Stimulated activated CD4-positive, alpha-beta T cell treated with anti-CD3 and anti-CD28 coated beads, Interleukin-4, amount 100 ng/mL, for 48 hours (primary cell): ENCODE measurements at places on chromosomes 16 and 17.

- no peak for DNase-seq
Measured at GRCh38 chr17:67863624-67864247, 38.4 kb downstream of the BPTF start.

- DNase-seq = no peak
Measured at GRCh38 chr17:63295839-63296590, 150.1 kb downstream of the CYB561 start.

DNA sequence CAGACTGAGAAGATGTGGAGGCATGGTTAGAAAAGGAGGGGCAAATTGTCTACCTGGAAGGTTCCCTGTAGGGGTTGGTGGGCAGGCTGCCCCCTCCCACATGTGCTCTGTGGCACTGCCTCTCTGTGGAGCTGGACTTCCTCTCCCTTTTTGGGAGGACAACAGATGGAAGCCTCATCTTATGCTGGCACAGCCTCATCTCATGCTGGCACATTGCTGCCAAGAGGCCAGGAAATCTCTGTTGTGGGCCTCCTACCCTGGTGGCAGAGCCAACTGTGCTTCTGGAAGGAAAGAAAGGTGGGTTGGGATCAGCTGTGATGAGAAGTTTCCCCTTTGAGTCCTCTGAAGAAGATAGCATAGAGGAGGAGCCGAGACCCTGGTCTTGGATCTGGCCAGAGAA lies 19.7 kb upstream of the BRD7 start:
- DNase-seq = no peak

GRCh38 chr16:55444754-55445485 lies 34.1 kb upstream of the MMP2 start:
- DNase-seq = no peak

GRCh38 chr16:67537270-67537635 lies 8.6 kb downstream of the RIPOR1 start:
- DNase-seq = peak; percentile 37

DNA sequence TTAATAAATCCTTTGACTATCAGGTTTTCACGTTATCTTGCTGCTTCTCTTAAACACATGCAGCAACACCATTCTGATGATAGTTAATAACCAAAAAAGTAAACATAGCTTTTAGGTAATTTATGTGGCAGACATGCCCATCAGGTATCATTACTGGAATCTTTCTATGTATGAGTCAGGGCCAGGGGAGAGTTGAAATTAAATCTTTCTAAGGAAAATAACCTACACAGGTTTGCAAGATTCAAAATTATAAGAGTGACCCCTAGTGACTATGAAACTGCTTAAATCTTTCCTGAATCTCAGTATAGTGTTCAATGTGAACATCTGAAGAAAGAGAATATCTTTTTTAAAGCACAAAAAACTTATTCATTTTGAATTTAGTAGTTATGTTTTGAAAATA lies 666.6 kb downstream of the CDH11 start:
- DNase-seq = no peak

DNA sequence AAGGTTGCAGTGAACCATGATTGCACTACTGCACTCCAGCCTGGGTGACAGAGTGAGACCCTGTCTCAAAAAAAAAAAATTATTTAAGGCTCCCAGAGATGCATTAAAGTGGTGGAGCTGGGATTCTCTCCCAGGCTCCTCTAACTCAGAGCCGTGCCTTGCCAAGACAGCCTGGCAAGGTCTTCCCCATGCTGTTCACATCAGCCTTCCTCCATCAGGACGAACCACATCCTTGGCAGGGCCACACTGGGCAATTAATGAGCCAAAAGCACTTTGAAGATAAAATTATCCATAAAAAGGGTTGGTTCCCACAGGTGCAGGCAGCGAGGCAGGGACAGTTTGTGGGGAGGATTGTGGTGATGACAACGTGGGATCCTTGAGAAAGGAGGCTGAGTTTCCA lies 19.8 kb upstream of the BBS2 start:
- DNase-seq = no peak

DNA sequence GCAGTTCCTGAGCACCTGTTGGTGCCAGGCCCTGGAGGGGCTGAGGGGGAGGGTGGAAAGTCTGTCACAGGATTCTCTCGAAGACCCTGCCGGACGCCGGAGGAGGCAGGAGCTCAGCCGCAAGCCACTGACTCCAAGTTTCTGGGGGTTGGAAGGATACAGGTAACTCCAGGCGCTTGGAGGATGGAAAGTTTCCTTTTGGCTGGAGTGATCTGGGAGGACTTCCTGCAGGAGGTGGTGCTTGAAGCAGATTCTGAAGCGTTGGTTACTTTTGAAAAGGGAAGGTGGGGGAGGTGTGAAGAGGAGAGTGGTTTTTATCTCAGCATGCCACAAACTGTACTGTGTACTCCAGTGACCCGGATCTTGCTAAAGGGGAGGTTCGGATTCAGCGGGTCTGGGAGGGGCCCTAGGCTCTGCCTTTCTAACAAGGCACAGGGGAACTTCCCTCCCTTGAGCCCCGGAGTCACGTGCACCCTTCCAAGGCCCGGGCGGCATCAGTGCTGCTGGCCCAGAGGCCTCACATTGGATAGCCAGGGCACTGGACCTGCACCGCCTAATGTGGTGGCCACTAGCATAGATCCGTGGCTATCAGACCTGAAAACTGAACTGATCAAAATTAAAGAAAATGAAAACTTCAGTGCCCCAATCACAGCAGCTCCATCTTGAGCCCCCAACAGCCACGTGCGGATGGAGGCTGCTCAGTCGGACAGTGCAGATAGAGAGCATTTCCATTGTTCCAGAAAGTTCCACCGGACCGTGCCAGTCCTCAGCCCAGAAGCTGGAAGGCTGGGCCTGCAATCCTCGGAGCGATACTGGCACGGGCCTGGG lies 42.2 kb upstream of the GSE1 start:
- no peak for DNase-seq

GRCh38 chr16:54493594-54493993 lies 207.0 kb upstream of the IRX3 start:
- no peak for DNase-seq

DNA sequence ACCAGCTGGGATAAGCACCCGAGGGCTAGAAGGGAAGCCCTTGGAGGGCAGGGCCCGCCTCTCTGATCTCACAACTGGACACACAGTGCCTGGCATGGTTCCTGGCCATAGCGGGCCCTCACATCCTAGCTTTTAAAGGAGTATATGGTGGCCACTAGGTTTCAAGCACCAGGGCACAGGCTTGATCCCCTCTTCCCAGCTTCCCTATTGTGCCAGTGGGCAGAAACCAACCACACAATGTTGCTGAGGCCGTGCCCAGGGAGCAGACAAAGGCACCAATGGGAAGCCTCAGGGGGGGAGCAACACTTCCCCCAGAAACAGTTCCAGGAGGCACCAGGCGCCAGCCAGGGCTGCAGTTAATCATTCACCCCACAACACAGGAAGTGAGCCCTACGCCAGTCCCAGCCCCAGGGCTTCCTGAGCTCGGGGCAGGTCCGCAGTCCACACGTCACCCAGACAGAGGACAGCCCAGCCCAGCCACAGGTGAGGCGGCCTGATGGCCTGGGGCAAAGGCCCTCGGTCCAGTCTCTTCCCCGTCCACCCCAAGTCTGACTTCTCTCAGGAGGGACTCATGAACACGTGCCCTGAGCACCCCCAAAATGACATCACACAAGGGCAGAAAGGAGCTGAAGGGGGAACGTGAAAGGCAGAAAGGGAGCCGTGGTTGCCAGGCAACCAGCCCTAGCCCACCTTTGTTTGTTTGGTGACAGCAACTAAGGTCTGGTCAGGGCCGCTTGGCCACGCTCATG lies 12.8 kb downstream of the SMIM5 start:
- DNase-seq = no peak

DNA sequence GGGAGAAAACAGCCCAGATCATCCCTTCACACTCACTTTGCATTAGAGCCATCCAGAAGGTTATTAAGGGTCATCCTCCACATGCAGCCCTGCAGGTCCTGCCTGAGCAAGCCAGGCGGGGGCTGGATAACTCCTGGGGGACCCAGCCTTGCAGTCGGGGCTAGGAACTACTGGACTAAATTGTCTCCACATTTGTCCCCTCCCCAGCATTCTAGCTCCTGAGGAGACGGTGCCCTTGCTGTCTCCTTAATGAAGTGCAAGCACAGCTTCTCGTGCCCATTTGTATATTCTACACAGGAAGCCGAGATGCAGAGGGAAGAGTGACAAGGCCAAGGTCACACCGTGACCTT lies 185.2 kb downstream of the C16orf95 start:
- DNase-seq = no peak

- DNase-seq = no peak
Measured at GRCh38 chr17:1709971-1710806, at the start of gene TLCD2. TLCD2 (minus strand) TSS chr17:1710377; CDS start chr17:1710242, 135 bp downstream.

- DNase-seq = no peak
Measured at GRCh38 chr16:28010671-28011070, 52.8 kb downstream of the GSG1L start.

GRCh38 chr17:61966191-61966590 lies 38.4 kb upstream of the INTS2 start:
- no peak for DNase-seq

- peak; percentile 33 for DNase-seq
Measured at GRCh38 chr16:89319886-89320781, 102.6 kb downstream of the ZNF778 start.

- no peak for DNase-seq
Measured at GRCh38 chr16:85400305-85401205, 212.6 kb upstream of the GSE1 start.

DNA sequence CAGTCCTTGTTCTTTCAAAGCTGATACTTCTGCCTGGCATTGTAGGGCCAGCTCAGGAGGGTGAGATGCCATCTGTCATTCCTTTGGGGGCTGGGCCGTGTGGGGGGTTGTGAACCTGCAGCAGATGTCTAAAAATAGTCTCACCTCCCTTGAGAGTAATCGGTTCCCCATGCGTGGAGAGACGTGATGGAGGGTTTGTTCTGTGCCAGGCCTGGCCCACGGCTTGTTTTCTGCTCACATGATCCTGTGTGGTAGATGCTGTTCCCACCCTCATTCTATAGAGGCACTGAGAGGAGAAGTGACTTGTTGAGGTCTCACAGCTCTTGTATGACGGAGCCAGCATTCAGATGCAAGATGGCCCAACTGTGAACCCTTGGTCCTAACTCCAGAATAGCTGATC lies 4.6 kb downstream of the IRF8 start:
- no peak for DNase-seq

- DNase-seq = no peak
Measured at GRCh38 chr17:15886804-15887203, 58.1 kb upstream of the ADORA2B start.

- DNase-seq = no peak
Measured at GRCh38 chr17:45005700-45006099, 37.6 kb upstream of the C1QL1 start.

DNA sequence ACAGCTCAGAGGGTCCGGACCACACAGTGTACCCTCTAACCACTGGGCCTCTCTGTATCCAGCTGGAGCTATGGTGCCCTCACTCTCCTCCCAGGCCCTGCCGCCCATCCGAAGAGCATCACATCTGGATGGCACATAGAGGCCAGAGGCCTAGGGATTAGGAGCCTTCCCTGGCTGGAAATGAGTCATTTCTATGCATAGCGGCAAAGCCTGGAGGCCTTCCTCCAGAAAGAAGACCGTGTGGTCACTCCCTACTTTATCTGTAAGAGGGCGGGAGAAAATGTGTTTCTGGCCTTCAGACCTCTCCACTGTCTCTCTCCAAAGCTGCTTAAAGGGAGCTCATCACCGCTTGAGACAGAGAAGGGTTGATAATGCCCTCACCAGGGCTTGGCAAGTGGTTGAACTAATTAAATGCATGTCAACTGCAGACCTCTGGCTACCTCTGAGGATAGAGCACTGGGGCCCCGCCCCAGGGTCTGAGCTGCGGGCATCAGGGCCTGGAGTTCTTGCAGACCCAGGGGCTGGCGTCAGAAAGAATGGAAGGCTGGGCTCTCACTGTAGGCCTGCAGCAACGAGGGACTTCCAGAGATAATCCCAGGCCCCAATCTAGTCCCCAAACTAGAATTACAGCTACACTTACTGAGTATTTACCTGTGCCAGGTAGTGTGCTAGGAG lies 122.2 kb downstream of the IRX5 start:
- no peak for DNase-seq

GRCh38 chr17:7097940-7098339 lies 16.7 kb downstream of the ASGR2 start:
- no peak for DNase-seq

- no peak for DNase-seq
Measured at GRCh38 chr17:20184977-20185619, 175.9 kb downstream of the SPECC1 start.

DNA sequence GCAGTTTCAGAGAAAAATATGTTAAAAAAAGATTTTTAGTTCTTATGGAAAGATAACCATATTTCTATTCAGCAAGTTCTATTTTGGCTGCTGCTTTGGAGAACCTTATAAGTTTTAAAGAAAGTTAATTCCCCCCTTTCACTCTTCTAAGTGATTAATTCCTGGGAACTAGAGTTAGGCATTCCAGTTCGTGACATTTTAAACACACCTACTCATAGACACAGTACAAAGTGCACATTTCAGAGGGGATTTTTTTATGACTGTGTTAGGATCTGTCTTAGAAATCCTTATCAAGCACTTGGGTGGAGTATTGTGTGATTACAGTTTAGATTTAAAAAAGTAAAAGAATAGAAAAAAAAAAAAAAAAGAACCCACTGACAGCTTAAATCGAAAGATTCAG lies 3.5 kb upstream of the CDH11 start:
- DNase-seq = no peak

DNA sequence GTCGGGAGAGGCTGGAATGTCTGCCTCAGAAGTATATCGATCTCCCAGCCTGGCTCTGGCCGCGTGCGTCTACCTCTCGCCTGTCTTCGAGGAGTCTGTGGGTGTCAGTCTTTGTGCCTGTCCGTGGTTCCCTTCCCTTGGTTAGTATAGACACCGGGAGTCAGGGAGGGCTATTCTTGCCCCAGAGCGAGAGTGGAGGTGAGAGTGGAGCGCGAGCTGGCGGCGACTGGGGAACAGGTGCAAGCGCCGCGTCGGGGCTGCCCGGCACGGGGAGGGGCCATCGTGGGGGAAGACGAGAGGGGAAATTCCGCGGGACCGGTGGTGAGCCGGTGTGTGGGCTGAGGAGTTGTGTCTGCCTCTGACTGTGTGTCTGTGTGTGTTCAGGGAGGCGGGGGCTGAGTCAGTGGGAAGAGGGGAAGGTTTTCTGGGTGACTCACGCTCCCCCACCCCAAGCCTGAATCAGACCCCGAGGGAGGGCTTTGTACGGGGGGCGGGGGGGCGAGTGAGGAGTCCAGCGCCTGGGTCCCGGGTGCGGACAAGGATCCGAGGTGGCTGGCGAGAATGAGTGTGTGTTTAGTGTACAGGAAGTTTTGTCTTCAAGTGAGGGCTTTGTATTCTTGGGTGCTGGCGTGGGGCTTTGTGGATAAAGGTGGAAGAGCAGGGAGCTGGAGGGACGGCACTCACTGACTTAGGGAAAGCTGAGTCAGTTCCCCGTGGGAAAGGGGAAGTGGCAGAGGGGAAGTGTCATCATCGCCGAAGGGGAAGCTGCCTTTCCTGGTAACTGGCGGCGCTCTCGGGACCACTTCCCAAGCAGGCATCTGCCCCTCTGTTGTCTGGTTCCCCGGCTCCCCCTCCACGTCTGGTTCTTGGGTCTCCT lies 8.6 kb downstream of the KDM6B start:
- peak; percentile 95 for DNase-seq

GRCh38 chr17:44820631-44821212 lies 9.4 kb downstream of the GJC1 start:
- DNase-seq = no peak

GRCh38 chr17:58757162-58757613 lies 1.5 kb downstream of the PPM1E start:
- no peak for DNase-seq

- DNase-seq = no peak
Measured at GRCh38 chr17:63647936-63648335, 25.7 kb downstream of the MAP3K3 start.
